ENCODE measurements at places on chromosomes 2 and 18. TPM values are rescaled to one million over a fixed set of nuclear protein-coding genes. Genes with fewer than 3 reads are reported as not detected.
A peak's percentile ranks its signal among the peaks of the same experiment; 100 is the strongest.

- H3K27me3 ChIP-seq: no peaks in the 10 kb centered on the region
- H3K4me1 ChIP-seq: no peaks in the 10 kb centered on the region
- DNase-seq: no peak
- H3K27ac ChIP-seq: no peak overlapping the region
Observed at GRCh38 chr18:58953627-58954026, 89.0 kb downstream of the ZNF532 start.

GRCh38 chr2:30950339-30950738, 143.1 kb upstream of the CAPN13 start:
- no peaks in the 10 kb centered on the region for H3K27me3 ChIP-seq
- no peak overlapping the region for H3K27ac ChIP-seq
- H3K4me1 ChIP-seq: peaks cover 5% of the 10 kb centered on the region
- H3K4me3 ChIP-seq: no peak overlapping the region

- DNase-seq: no peak
- no peak overlapping the region for H3K4me3 ChIP-seq
- H3K4me1 ChIP-seq: peaks cover 14% of the 10 kb centered on the region
- H3K36me3 ChIP-seq: peaks cover 8% of the 10 kb centered on the region
Observed at GRCh38 chr2:147925886-147926285, 81.1 kb downstream of the ACVR2A start.

DNA sequence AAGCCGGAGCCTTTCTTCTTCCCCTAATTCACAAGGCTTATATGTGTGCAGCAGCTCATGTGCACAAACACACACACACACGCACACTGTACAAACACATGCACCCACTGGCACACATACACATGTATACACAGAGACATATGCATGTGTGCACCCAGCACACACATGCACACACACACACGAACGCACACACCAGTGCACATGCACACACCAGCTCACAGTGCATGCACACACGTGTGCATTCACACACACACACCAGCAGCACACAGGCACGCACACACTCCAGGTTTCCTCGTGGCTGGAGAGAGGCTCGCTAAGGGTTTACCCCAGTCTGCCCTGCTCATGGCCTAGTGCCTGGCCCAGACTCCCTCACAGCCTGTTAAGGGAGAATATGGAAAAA, 234.0 kb downstream of the EIPR1 start:
- no peaks in the 10 kb centered on the region for H3K36me3 ChIP-seq
- no peaks in the 10 kb centered on the region for H3K4me1 ChIP-seq
- H3K27me3 ChIP-seq: no peaks in the 10 kb centered on the region
- no peak overlapping the region for H3K4me3 ChIP-seq
- no peak for DNase-seq
- no peak overlapping the region for H3K27ac ChIP-seq

DNA sequence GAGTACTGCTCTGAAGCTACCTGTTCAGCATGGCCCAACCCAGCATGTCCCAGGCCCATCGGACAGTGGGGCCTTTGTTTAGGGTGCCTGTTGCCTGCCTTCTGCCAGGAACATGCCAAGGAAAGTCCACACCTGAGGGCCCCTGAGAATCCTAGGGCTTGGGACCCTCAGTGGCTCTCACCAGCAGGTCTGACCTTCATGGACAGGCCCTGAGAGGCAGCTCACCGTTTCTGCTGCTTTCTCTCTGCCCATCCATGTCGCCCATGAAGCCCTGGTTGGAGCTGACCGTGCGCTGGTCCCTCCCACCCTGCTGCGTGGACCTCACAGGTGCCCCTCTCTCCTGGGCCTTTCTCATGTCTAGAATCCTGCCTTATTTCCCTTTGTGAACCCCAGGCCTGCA, 124.0 kb downstream of the GBX2 start:
- H3K4me3 ChIP-seq: no peak overlapping the region
- no peaks in the 10 kb centered on the region for H3K36me3 ChIP-seq
- no peak overlapping the region for H3K27ac ChIP-seq

DNA sequence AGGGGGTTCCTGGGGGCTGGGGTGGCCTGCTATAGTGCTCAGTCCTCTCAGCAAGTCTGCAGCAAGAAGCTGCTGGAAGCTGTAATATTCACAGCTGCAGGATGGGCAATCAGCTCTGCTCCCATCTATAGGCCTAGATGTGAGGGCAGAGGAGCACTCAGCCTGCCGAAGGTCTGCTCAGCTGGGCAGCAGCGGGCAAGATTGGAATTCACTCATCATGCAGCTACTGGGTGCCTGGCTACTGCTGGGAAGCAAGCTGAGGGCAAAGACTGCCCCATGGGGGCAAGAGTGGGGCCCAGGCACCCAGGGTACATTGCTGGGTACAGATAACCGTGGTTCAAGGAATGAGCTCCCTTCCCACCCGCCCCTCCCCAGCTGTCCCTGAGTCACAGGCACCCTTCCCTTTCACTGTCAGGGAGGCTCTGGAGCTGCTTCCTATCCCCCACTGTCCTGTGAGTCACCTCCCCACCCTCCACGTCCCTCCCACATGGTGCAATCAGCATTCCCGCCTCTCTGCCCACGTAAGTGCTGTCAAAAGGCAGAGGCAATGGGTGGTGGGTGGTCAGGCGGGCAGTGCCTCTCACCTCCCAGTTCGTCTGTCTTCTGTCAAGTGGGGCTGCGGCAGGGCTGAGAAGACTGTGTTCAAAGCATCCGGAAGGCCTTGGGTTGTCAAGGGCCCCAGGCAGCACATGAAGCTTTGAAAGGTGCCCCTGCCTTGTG, 169.2 kb downstream of the TRIM43 start:
- H3K27me3 ChIP-seq: no peaks in the 10 kb centered on the region
- no peak overlapping the region for H3K27ac ChIP-seq
- no peaks in the 10 kb centered on the region for H3K36me3 ChIP-seq
- DNase-seq: no peak
- no peaks in the 10 kb centered on the region for H3K4me1 ChIP-seq

DNA sequence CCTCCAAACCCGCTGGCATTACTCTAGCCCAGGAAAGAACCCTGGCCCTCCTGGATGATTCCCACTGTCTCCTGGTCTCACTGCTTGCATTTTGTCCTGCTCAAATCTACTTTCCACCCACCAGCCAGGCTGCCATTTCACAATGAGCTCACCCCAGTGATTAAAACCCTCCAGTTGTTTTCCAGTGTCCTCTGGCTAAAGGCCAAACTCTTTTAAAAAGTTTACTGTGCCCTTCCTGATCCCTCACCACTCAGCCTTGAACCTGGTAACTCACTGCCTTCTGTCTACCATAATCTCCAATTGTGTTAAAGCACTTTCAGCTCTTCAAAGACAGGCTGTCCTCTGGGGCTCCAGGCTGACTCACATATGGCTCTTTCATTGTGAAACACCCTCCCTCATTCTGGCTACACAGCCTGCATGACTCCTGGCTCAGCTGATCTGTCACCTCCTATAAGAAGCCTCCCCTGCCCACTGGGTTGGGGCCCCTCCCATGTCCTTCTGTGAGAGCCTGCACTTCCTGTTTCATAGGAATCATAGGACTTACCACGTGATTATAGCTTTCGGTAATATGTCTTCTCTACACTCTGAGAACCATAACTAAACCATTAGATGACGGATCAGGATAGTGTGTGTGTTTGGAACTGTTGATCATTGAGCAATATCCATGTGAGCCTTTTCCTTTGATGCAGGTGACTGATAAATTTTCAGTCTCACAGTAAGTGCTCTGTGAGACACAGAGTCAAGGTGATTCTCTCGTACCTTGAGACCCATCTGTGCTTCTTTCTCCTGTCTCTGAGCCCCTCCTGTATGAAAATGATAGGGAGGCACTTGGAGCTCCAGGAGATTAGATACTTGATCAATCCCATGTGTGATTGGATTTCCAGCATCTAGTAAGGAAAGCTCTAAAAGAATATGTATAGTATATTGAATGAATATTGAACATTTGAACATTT, 590.8 kb upstream of the ID2 start:
- H3K36me3 ChIP-seq: no peaks in the 10 kb centered on the region
- H3K4me3 ChIP-seq: no peak overlapping the region
- DNase-seq: peak; percentile 90
- no peaks in the 10 kb centered on the region for H3K27me3 ChIP-seq
- no peaks in the 10 kb centered on the region for H3K4me1 ChIP-seq

- H3K4me3 ChIP-seq: no peak overlapping the region
- no peaks in the 10 kb centered on the region for H3K4me1 ChIP-seq
- no peak overlapping the region for H3K27ac ChIP-seq
- H3K36me3 ChIP-seq: no peaks in the 10 kb centered on the region
- DNase-seq: no peak
Observed at GRCh38 chr2:109300582-109300981, 171.6 kb downstream of the SH3RF3 start.

GRCh38 chr18:25985707-25986394, 104.6 kb downstream of the SS18 start:
- no peaks in the 10 kb centered on the region for H3K4me1 ChIP-seq
- no peaks in the 10 kb centered on the region for H3K36me3 ChIP-seq
- H3K4me3 ChIP-seq: no peak overlapping the region

DNA sequence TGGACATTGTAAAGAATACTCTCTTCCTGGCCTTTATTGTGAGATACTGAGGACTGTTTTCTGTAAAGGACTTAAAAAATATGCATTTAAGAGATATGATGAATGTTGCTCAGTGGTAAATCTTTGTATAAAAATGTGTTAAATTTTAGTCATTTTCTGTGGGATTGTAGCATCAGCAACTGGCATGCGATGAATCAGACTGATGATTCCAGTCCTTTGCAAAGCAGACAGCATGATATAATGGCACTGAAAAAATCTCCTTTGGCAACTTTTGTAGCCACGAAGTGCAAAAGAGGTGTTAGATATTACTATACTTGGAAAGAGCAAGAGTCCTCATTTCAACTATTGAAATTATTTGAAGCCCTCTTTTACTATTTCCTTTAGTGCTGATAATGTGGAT, 678.7 kb downstream of the PLCL1 start:
- H3K4me3 ChIP-seq: no peak overlapping the region
- DNase-seq: no peak
- no peaks in the 10 kb centered on the region for H3K4me1 ChIP-seq
- H3K36me3 ChIP-seq: no peaks in the 10 kb centered on the region

DNA sequence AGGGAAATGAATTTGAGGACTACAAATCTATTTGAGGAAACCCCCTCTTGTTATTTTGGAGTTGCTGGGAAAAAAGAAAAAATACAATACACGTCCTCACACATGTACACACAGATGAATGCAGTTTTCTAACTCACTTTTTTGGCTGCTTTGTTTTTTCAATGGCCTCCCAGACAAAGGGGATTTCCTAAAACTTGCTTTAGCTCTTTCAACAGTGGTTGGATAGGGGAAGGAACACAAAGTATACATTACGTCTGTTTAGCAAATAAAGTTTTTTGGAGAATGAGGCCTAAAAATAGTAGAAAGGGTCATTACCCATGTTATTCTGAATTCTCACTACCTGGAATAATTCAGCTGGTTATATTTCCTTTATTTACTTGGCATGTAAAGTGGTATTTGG, 125.3 kb upstream of the ITGB6 start:
- DNase-seq: no peak
- no peaks in the 10 kb centered on the region for H3K27me3 ChIP-seq
- no peak overlapping the region for H3K4me3 ChIP-seq
- H3K27ac ChIP-seq: no peak overlapping the region
- H3K4me1 ChIP-seq: peaks cover 89% of the 10 kb centered on the region

GRCh38 chr18:47772374-47773248, 157.8 kb downstream of the SMAD2 start:
- H3K27me3 ChIP-seq: peaks cover 2% of the 10 kb centered on the region
- H3K27ac ChIP-seq: no peak overlapping the region
- no peaks in the 10 kb centered on the region for H3K36me3 ChIP-seq
- DNase-seq: peak; percentile 84
- H3K4me1 ChIP-seq: no peaks in the 10 kb centered on the region
- H3K4me3 ChIP-seq: no peak overlapping the region

DNA sequence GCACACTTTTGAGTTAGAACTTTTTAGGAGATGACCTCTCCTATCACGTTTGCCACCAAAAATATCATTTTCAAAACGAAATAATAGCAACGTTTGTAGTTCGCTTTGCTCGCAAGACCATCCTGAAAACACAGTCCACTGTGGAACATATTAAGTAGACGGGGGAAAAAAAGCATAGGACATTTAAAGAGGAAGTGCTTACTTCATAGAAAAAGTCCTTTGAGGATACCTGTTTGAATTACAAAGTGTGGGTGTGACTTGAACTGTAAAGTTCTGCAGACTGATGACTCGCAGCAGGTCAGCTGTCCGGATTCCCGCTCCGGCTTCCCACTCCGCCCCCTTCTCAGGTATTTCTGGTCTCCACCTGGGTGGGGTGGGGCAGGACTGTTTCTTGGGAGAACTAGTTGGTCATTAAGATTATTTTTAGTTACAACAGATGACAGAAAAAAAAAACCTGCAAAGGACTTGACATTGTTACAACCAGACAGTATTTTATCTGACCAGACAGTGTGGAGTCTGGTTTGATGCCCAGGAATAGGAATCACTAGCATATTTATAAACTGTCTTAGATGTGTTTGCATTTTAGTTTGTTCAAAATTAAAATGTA, 13.3 kb downstream of the CNOT11 start:
- H3K4me3 ChIP-seq: no peak overlapping the region
- no peak overlapping the region for H3K27ac ChIP-seq
- no peak for DNase-seq
- peaks cover 33% of the 10 kb centered on the region for H3K4me1 ChIP-seq
- H3K27me3 ChIP-seq: no peaks in the 10 kb centered on the region
- H3K36me3 ChIP-seq: peaks cover 67% of the 10 kb centered on the region

GRCh38 chr2:28577791-28578680, 82.2 kb downstream of the PLB1 start:
- H3K4me1 ChIP-seq: peaks cover 2% of the 10 kb centered on the region
- no peak for DNase-seq
- H3K27me3 ChIP-seq: no peaks in the 10 kb centered on the region
- H3K27ac ChIP-seq: no peak overlapping the region
- H3K4me3 ChIP-seq: no peak overlapping the region

DNA sequence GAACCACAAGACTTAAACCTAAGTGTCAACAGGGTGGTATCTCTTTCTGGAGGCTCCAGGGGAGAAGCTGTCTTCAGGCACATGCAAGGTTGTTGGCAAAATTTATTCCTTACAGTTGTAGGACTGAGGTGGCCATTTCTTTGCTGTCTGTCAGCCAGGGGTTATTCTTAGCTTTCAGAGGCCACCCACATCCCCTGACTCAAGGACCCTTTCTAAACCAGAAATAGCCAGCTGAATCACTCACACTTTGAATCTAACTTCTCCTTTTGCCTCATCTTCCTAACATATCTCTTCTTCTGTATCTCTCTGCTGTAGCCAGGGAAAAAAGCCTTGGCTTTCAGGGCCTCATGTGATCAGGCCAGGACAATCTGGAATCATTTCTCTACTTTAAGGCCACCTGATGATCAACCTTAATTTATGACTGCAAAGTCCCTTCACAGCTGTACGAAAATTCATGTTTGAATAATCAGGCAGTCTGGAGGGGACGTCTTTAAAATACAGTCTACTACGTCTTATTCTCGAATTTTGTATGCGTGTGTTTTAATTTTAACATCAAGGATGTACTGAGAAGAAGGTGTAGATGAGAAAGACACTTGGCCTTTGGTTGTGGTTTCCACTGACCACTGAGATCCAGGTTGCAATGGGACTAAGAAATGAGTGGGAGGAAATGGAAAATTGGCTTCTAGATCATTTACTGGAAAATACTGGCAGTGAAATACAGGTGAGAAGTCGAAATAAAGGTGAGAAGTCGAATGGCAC, 90.4 kb downstream of the DOCK10 start:
- H3K27ac ChIP-seq: peak overlapping the region; percentile 89
- H3K4me3 ChIP-seq: peak overlapping the region; percentile 40
- H3K27me3 ChIP-seq: no peaks in the 10 kb centered on the region
- peaks cover 30% of the 10 kb centered on the region for H3K36me3 ChIP-seq
- DNase-seq: peak; percentile 41

CROCC2 gene
- total RNA-seq: not detected

KATNAL2 gene
- total RNA-seq: 1.1 TPM

PCARE gene
- not detected for total RNA-seq

TGFA gene
- 0.07 TPM for total RNA-seq

NMUR1 gene
- total RNA-seq: not detected

Measured in activated CD4-positive, alpha-beta T cell treated with anti-CD3 and anti-CD28 coated beads for 36 hours (primary cell).